Neural crest cell (in vitro differentiated cells): ENCODE measurements at places on chromosomes 6 and 20.

GRCh38 chr6:83314693-83315092 is 116.2 kb downstream of the ME1 start:
- no peak overlapping the region for H3K27ac ChIP-seq
- H3K27me3 ChIP-seq: no peaks in the 10 kb centered on the region
- no peaks in the 10 kb centered on the region for H3K4me1 ChIP-seq
- H3K36me3 ChIP-seq: no peaks in the 10 kb centered on the region

- H3K27ac ChIP-seq: no peak overlapping the region
- peaks cover 2% of the 10 kb centered on the region for H3K36me3 ChIP-seq
- DNase-seq: no peak
- no peaks in the 10 kb centered on the region for H3K4me1 ChIP-seq
These were observed 740.8 kb downstream of the PHF3 start for GRCh38 chr6:64376394-64376793.

DNA sequence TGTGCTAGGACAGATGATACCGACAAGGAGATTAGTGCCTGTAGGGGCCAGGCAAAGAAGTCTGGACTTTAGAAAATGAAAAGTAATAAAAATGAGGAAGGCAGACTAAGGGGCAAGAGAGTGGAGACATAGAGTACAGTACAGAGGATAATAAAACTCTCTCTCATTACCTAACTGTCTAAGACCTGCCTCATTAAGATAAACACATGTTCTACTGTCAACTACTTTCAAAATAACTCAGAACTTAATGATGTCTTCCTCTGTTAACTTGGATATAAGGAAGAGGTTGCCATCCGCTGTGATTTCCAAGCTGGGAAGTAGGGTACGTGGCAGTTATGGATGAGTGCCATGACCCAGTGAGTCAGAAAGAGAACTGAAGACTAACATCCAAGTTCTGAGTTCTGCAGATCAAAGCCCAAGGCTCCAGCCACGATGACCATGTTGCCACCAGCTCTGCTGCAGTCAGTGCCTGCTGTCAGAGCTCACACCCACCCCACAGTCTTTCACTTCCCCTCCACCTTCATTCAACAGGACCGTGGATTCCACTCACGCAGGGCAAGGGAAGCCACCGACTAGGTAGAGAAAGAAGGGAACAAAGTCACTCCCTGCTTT is 81.8 kb downstream of the KIF16B start:
- no peak overlapping the region for H3K27ac ChIP-seq
- H3K36me3 ChIP-seq: peaks cover 2% of the 10 kb centered on the region
- H3K4me3 ChIP-seq: no peak overlapping the region

DNA sequence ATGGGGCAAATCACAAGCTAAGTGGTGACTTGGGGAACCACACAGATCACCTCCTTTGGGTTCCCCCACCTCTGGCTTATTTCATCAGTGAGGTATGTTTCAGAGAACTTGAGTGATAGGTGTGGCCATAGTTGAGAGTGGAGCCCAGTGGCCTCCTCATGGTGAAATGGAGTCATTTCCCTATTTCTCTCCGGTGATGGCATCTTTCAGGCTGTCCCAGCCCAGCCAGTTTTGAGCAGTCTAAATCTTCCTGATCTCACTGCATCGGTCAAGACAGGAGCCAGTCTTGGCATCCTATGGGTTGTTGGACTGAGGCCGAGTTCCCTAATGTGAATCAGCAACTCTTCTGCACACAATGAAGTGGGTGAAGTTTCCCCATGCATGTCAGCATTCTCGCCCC is 132.4 kb downstream of the EYA2 start:
- no peaks in the 10 kb centered on the region for H3K36me3 ChIP-seq
- H3K27ac ChIP-seq: no peak overlapping the region
- DNase-seq: no peak

GRCh38 chr6:111242452-111242851 is 155.1 kb downstream of the SLC16A10 start:
- no peak overlapping the region for H3K27ac ChIP-seq
- H3K36me3 ChIP-seq: no peaks in the 10 kb centered on the region
- no peaks in the 10 kb centered on the region for H3K27me3 ChIP-seq
- H3K4me1 ChIP-seq: no peaks in the 10 kb centered on the region
- DNase-seq: no peak

DNA sequence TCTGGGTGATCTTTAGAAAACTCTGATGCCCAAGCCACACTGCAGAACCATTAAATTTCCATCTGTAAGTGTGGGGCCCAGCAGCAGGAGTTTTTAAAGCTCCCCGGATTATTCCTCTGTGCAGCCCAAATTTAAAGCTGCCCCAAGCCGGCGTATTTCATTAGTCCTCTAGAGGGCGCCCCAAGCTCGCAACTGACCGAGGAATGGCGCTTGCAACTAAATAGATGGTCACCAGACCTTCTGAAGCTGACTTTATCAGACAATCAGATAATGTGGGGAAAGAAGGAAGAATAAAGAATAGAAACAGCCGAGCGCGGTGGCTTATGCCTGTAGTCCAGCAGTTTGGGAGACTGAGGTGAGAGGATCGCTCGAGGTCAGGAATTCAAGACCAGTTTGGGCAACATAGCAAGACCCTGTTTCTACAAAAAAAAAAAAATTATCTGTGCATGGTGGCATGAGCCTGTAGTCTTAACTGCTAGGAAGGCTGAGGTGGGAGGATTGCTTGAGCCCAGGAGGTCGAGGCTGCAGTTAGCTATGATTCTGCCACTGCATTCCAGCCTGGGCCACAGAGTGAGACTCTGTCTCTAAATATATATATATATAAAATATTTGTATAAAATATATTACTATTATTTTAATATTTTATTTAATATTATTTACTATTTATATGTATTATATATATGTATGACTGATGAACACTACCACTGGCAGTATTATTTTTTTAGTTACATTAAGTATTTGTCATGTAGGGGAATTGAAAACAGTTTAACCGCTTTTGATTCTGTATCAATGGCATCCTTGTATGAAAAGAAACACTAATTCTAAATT is 56.0 kb downstream of the OTOR start:
- peak; percentile 80 for DNase-seq
- no peak overlapping the region for H3K4me3 ChIP-seq
- no peak overlapping the region for H3K27ac ChIP-seq
- H3K27me3 ChIP-seq: peaks cover 24% of the 10 kb centered on the region
- no peaks in the 10 kb centered on the region for H3K36me3 ChIP-seq

GRCh38 chr6:52341561-52342260 is 20.2 kb upstream of the PAQR8 start:
- no peaks in the 10 kb centered on the region for H3K36me3 ChIP-seq
- DNase-seq: no peak
- no peak overlapping the region for H3K4me3 ChIP-seq
- no peak overlapping the region for H3K27ac ChIP-seq
- H3K27me3 ChIP-seq: no peaks in the 10 kb centered on the region

DNA sequence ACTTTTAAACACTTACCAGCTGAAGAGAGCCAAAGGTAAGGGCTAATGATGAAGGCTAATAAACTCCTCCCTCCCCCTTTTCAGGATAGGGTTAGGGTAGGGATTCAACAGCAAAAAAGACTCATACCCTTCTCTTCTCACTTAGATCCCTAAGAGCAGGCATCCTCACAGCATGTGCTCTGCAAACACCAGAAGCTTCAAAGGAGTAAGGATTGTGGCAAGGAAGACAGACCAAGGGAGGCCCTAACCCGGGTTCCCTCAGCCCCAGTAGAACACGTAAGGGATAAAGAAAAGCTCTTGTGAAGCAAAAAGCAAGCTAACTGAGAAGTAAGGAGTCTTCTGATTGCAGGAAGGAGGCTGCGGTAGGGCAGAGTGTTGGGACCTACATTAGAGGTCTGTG is 11.6 kb downstream of the MAP3K7 start:
- no peaks in the 10 kb centered on the region for H3K27me3 ChIP-seq
- no peak overlapping the region for H3K4me3 ChIP-seq
- DNase-seq: no peak
- no peaks in the 10 kb centered on the region for H3K4me1 ChIP-seq

DNA sequence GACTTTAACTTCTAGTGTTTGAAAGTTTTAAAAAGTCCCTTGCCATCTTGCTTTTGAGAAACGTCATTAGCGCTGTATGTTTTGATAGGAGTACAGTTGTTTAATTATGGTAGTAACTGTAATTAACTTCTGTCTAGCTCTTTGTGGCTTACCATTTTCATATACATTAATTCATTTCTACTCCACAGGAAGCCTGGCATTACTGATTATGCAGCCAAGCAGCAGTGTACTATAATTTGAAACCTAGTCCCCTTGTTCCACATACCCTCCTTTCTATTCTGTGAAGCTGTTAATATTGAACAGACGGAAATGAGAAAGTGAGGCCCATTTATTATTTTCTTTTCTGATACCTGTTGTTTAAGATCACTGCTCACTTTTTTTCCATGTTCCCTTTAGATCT is 235.4 kb downstream of the CDKAL1 start:
- H3K4me1 ChIP-seq: peaks cover 5% of the 10 kb centered on the region
- H3K27ac ChIP-seq: no peak overlapping the region
- H3K36me3 ChIP-seq: peaks cover 5% of the 10 kb centered on the region
- H3K27me3 ChIP-seq: no peaks in the 10 kb centered on the region

GRCh38 chr6:135600086-135600702 is 102.7 kb upstream of the AHI1 start:
- no peaks in the 10 kb centered on the region for H3K4me1 ChIP-seq
- no peak overlapping the region for H3K4me3 ChIP-seq
- H3K27ac ChIP-seq: no peak overlapping the region
- no peak for DNase-seq
- H3K36me3 ChIP-seq: no peaks in the 10 kb centered on the region

DNA sequence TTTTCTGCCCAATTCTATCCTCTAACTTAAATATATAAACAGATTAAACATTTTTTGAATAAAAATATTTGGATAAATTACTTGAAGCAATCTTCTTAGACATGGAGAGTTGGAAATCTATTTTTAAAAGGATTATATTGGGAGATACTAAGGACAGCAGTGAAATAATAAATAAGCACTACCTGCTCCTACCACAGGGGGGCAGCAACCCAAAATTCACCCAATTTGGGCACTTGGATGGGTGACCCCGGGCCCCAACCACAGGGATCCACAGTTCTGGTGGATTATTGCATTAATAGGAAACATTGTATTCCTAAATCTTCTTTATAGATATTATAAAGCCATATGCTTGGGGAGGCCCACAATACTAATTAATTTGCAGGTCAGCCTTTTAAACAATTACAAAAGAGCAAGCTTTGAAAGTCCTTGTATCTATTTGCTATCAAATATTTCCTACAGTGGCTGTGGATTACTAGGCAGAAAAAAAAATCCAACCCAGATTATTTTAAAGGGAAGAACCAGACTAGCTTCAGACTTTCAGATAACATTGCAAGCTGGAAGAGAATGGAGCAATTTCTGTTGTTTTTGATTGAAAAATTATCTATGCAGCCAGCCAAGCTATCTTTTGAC is 66.4 kb upstream of the PDE10A start:
- no peak overlapping the region for H3K4me3 ChIP-seq
- H3K36me3 ChIP-seq: no peaks in the 10 kb centered on the region

DNA sequence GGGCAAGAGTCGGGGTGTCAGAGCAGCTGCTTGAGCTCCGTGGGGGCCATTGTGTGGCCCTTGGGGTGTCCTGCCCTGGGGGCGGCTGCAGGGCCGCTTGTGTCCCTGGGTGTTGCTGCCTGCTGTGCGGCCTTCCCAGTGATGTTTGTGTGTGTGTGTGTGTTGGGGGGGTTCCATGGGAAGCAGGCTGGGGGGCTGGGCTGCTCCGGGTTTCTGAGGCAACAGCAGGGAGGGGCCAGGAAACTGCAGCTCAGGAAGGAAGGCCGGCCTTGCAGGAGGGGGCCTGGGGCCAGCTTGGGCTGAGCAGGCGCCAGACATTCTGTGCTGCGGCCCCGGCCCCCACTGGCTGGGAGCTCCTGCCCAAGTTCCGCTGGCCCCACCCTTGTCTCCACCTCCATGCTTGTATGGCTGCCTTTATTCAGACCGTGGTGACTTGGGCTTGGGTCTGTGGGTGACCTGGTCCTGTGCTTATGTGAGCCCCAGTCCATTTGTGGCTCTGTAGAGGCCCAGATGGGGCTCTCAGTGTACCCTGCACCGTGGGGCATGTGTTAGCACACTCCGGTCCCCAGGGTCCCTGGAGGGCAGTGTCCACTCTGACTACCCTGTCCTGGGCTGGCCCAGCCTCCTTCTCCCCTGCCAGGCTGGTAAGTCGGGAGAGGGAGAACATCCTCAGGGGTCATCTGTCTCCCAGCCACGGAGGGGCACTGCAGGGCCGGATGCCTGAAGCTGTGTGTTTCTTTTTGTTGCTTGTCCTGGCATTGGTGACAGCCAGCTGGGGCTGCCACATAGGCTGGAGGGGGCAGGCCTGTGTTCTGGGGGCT is 4.6 kb upstream of the SOX18 start:
- no peak for DNase-seq
- H3K4me1 ChIP-seq: peaks cover 6% of the 10 kb centered on the region
- H3K27me3 ChIP-seq: peaks cover 38% of the 10 kb centered on the region

DNA sequence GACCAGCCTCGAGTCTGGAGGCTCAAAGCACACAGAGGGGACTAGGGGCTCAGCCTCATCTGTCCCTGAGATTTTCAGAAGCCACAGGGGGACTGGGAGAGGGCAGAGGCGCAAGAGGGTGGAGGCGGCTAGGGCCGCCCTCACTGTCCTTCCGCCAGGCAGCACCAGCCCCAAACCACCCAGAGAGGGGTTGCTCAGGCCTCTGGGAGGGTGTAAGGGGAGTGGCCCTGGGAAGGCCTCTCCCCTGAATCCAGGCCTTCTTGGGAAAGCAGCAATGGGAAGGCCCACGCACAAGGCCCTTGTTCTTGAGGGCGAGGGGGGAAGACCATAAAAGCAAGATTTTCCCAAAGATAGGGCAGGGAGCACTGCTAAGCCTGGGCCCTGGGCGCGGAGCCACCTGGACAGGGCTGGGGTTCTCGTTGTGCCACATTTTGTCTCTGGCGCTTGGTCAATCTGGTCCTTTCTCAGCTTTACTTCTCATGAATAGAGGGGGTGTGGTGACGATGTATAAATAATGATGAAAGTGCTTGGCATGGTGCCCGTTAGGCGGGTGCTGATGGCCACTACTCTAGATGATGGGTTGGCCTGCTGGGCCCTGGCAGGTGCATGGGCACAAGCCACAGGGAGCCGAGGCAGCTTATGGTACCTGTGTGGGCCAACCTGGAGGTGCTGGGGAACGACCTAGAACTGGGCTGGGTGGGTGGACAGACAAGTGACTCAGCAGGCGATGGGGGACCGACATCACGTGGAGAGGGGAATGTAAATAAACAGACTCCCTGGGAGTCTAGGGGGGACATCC is 4.8 kb downstream of the SAMD10 start:
- H3K4me3 ChIP-seq: peak overlapping the region; percentile 66
- no peak overlapping the region for H3K27ac ChIP-seq
- H3K36me3 ChIP-seq: no peaks in the 10 kb centered on the region

GRCh38 chr6:109139109-109139508 is 43.8 kb downstream of the CEP57L1 start:
- no peak overlapping the region for H3K27ac ChIP-seq
- no peaks in the 10 kb centered on the region for H3K27me3 ChIP-seq
- no peak for DNase-seq
- H3K4me1 ChIP-seq: no peaks in the 10 kb centered on the region
- peaks cover 23% of the 10 kb centered on the region for H3K36me3 ChIP-seq

- no peaks in the 10 kb centered on the region for H3K36me3 ChIP-seq
- H3K4me1 ChIP-seq: no peaks in the 10 kb centered on the region
- no peak overlapping the region for H3K27ac ChIP-seq
These were observed 40.9 kb upstream of the PTPN1 start for GRCh38 chr20:50469176-50469723.

GRCh38 chr20:19757487-19758132 is 448 bp upstream of the RIN2 start:
- no peaks in the 10 kb centered on the region for H3K36me3 ChIP-seq
- H3K27ac ChIP-seq: peak overlapping the region; percentile 94
- DNase-seq: peak; percentile 93
